Naive thymus-derived CD8-positive, alpha-beta T cell (primary cell): ENCODE measurements at places on chromosomes 4 and X. TPM values are rescaled to one million over a fixed set of nuclear protein-coding genes. Genes with fewer than 3 reads are reported as not detected.

DNA sequence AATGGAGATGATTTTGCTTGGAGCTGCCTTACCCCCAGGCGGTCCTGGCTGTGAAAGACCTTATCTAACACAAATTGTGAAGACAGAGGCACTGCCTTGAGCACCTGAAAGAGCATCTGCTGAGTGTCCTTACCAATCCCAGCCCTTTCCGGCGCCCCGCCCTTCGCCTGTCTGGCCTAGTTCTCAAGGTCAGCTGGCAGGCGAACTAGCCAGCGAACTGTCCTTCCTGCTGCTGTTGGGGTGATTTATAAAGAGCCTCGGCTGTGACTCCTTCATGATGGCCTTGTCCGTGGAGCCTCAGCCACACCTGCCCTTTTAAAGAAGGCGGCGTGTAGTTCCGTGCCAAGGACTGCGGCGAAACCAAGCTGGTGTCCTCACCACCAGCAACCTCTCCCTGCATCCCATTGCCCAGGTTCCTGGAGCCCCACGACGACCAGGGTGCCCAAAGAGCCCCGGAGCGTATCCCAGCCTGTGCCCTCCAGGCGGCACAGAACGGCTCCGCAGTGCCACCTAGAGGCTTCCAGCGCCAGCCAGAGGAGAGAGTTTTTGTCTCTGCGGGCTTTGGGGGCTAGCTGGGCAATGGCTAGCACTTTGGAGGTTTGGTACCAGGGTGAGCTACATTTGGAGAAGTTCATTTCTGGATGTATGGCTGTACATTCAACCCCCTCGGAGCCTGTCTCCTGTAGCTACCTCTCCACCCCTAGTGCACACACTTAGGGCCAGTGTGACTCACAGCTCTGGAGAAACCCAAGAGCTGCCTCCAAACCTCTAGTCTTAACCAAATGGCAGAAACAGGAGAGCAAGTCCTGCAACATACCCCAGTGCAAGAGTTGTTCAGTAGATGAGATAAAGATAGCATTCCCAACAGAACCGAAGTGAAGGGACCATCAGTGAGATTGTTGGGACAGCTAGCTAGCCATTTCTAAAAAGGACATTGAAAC is 36.8 kb upstream of the VMA21 start:
- peak; percentile 21 for DNase-seq

The FGA gene
- total RNA-seq, result not detected

DNA sequence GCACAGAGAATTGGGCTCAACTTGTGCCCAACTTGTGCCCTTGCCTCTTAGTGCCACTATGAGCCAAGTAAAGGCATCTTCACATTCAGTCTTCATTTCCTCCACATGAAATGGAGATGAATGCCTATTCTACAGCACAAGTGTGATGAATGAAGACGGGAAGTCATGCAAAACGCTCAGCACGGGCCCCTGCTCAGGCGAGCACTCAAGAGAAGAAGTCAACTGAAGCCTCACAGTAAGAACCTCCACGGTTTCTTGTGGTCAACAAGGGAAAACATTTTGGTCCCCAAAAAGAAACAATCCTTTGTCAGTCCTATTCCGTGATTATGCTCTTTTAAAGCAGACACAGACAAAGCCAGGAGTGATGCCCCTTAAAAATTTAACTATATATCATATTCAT is 87.0 kb downstream of the IRF2 start:
- no peak for DNase-seq

The SFRP2 gene
- total RNA-seq, result not detected

DNA sequence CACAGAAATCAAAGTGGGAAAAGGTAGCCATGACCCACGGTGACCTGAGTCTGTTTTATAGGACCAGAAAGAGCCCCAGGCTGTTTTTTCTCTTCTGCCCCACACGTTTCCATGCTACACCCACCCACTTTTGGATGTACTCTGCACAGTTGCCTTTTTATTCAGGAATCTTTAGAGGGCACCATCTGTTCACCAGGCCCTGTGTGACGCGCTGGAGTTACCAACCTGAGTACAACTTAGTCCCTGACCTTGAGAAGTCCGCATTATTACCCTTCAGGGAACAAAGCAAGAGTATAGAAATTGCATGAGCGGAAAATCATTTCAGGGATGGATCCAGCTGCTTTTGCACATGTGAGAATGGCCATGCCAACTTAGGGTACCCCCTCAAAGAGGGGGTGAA is 207.8 kb upstream of the GATB start:
- no peak for DNase-seq

DNA sequence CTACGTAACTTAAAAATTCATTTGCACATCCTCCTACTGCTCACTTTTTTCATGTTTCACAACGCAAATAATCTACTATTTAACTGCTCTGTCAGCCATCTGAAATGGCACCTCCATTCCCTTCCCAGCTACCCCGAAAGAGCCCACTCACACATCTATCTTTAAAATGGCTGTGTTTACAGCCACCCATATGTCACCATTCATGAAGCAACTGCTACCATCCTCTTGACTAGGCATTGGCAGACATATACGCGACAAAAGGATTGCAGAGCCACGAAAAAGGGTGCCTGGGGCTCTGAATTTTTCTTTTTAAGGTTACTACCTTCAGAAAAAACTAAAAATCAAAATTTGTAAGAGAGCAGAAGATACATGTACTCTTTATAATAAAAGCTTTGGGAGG is 11.5 kb downstream of the SH3RF1 start:
- DNase-seq, result no peak

The NCAPG gene
- 0.38 TPM for total RNA-seq

DNA sequence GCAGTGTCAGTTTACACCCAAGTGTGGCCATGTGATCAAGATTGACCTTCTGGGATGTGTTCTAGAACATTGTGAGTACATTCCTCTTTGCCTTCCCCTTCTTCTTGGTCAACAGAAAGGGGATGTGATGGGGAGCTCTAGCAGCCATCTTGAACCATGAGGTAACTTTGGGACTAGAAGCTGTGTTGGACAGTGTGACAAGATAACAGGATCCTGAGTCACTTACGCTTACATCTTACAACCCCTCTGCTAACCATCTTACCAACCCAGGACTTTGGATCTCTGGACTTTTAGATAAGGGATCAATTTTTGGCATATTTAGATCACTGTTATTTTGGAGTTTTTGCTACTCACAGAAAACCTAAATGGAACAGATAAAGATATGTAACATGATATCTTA is 625.6 kb downstream of the BCOR start:
- no peak for DNase-seq

- no peak for DNase-seq
These were observed 21.5 kb downstream of the TNIP2 start for GRCh38 chr4:2734612-2735011.

DNA sequence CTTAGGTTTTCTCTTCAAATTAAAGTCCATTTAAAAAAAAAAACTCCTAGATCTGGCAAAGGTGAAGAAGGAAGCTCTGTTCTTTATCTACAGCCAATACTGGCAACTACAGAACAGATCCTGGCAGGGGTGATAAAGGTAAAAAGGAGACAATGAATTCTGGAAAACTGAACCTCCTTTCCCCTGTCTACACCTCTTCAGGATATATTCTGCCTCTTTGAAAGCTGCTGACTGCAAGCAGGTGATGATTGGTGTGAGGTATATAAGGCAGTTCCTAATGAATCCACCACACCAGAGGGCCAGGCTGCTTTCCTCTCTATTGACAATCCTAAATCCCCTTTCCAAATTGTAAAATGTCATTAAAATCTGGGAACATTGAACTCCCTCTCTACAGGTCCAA is 370.1 kb downstream of the PPP3CA start:
- no peak for DNase-seq

The ANTXR2 gene
- 21.9 TPM for total RNA-seq

The POU3F4 gene
- not detected for total RNA-seq

GRCh38 chr4:145956288-145956890 is 17.8 kb upstream of the ZNF827 start:
- DNase-seq, result no peak

The L1CAM gene
- total RNA-seq, result 0.23 TPM

DNA sequence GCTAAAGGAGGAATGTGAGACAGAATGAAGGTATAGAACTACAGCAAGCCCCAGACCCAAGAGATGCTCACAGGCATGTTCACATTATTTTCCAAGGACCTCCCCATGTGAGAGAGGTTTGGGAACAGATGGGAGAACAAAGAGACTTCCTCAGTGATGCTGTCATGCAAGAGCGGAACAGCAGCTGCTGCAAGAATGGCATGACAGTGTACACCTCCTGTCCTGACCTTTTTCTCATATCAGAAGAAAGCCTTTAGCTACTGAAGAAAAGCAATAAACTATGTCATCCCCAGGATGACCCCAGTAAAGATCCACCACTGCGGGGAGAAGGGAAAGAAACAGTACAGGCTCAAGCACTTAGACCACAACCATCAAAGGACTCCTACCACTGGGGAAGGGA is 7.2 kb downstream of the PRDM5 start:
- DNase-seq, result no peak

The CCDC120 gene
- total RNA-seq, result 12.9 TPM

GRCh38 chr4:118322831-118323502 is 29.8 kb downstream of the PRSS12 start:
- no peak for DNase-seq

DNA sequence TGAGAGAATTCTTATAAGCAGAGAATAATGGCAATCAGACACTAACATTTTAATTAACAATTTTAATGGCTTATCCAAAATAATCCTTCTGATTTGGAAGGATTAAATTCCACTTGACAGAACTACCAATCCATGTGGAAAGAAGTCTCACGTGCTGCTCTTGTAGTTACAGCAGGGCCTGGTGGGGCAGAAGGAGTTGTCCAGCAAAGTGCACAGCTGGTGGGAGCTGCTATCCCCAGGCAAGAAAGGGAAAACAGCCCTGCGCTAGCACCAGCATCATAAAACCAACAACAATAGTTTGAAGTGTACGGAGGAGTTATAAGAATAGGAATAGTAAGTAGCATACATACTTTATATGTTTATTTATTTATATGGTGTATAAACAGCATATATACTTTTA is 127.4 kb upstream of the TRIM2 start:
- no peak for DNase-seq

The TMPRSS11E gene
- total RNA-seq, result not detected
